ENCODE measurements at places on chromosomes 7 and 10.

DNA sequence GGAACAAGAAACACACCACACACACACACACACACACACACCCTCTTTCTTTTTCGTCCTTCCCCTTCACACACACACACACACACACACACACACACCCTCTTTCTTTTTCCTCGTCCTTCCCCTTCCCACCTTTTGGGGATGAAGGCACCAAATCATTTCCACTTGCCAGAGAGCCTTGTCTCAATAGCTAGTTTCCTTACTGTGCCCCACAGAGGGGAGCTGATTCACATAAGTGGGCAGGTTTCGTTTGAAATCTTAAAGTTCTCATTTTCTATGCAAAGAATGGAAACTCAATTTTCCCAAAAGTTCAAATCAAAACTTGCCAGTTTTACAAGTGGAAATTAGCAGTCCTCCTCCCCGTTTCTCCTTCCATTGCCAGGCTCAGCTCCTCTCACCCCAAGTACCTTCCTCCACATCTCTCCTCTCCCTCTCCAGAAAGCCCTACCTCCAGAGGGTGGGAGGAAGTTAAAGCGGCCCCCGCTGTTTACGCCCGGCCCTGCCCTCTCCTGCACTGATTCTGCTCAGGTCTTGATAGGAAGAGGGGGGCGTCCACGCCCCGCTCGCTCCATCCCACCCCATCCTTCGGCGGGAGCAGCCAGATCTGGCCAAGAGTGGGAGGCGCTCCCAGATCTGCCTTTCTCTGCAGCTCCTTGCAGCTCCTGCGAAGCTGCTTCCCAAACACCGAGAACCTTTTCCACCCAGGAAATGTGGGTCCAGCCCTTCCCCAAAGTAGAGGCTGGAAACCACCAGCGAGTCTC is 1.3 kb downstream of the CTTNBP2 start:
- no peak for DNase-seq

- no peak for DNase-seq
Measured at GRCh38 chr10:75417522-75417927, 13.9 kb upstream of the LRMDA start.

DNA sequence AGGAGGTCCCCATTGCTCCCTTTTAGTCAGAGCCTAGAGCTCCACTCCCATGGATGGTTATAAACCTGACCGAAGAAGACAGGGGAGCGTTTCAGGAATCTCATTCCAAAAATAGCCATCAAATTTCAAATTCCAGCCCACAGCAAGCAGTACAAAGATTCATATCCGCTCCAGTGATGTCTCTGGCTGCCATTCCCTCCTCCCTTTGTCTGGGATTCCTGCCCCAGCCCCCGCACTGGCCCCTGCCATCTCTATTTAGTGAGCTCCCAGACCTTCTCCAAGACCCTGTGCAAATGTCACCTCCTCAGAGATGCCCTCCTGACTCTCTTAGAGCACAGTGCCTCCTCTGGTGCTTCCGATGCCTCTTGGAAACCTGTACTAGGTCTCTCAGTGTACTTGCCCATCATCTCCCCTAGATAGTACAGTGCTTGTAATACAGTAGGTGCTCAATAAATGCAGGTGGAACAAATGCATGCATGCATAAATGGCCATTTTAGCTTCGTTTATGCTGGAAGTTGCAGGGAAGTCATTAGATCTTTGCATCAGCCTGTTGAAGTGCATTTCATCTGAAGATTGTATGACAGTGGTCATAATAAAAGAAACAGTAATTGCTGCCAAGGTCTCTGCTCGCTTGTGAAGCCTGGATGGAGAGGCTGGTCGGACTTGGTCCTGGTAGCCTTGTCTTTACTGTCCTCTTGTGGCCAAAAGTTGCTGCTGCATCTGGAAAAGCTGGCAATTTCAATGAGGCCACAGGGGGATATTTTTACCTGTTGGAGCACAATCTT is 32.0 kb upstream of the HABP2 start:
- no peak for DNase-seq

GRCh38 chr10:79946271-79947082 is 2.4 kb downstream of the SFTPD start:
- DNase-seq, result no peak

DNA sequence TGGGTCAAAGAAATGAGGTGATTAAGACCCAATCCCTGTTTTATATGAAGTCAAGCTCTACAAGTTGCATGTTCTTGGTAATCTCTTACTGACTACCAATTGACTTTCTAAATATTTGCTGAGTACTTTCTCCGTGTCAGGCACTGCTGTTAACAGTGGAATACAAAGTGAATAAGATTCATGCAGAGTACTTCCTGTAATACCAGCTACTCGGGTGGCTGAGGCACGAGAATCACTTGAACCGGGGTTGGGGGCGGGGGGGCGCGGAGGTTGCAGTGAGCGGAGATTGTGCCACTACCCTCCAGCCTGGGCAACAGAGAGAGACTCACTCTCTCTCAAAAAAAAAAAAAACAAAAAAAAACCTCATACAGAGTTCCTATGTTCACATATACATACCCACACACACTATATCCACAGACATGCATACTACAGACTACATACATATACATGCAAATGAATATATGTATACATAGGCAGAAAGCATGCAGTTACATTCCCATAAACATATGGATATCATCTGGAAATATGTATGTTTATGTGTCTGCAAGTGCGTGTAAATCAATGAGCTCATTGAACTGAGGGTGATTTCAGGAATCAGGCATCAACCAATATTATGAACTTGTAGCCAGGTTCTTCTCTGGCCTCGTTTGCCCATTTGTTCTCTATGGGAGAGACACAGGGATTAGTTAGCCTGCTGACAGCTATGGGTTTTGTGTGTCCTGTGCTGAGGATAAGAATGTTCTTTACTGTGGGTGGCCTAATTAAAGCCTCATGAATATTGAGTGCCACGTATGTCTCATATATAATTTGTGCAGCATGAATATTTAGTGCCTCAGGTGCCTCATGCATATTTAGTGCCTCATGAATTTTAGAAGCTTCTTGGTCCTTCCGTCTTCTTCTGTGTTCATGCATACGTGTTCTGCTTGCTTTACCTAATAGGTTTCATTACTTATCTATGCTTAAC is 73.9 kb downstream of the BICC1 start:
- no peak for DNase-seq

DNA sequence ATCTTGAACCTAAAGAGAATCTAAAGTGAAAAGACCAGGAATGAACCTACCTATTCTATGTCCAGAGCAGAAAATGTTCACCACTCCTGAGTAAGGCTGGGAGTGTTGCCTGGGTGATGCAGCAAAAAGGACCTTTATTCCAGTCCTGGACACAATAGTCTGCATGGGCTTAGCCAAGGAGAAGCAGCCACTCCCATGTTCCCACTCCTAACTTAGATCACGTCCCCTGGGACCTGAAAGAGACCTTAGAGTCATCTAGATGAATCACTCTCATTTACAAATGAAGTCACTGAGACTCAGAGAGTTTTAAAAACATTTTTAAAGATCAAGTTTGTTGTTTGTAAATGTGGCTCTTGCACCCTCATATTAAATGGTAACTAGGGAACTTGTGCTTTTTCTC is 763.4 kb downstream of the KCNMA1 start:
- DNase-seq, result no peak

- DNase-seq, result no peak
Measured at GRCh38 chr10:24884316-24884715, 68.1 kb downstream of the PRTFDC1 start.

DNA sequence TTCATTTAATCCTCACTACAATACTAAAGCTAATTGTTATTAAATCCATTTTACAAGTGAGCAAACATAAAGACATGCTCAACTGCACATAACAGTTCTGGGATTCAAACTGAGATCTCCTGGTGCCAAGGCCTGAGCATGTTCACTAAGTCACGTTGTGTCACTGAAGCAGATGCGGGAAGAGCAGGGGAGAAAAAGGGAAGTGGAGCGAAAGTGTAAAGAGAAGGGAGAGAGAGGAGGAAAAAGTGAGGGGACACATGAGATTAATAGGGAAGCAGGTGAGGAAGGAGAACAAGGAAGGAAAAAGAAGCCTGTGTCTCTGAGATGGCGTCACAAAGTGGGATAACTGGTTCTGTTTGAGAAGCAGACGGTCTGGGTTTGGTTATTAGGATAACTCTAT is 38.9 kb upstream of the KAT6B start:
- DNase-seq, result no peak

- no peak for DNase-seq
Measured at GRCh38 chr7:28998105-28998504, 40.0 kb upstream of the TRIL start.
